ENCODE measurements at places on chromosomes 1 and 21.

DNA sequence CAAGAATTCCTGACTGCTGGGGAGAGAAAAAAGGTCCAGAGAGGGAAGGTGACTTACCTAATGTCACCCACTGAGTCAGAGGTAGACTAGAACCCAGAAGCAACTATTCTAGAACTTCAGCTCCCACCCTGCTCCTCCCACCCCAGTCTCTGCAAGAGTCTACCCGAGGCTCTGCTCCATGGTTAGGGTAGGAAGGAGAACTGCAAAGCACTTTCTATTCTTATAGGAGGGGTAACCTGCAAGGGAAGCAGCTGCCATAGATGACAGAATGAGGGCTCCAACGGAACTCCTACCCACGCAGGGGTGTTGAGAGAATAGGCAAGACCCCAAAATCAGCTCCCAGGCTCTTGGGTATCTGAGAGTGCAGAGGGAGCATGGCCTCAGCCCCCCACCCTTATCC is 4.3 kb downstream of the SLC9A1 start:
- DNase-seq: no peak

GRCh38 chr1:19725606-19726005 is 60.9 kb downstream of the HTR6 start:
- DNase-seq: no peak

DNA sequence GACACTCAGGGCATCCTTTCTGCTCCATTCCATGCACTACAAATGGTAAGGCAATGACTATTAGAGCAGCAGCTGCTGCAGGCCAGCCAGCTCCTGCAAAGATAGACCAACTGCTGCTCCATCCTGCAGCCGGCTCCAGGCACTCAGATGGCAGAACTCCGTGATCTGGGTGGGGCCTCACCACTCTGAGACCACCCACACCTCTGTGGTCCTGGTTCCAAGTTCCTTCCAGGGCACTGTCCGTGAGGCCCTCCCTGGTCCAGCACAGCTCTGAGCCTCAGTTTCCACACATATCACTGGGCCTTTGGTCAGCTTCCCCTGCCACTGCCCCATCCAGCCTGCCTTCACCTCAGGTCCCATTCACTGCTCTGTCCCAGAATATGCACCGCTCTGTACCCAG is 114.7 kb downstream of the DMRTB1 start:
- DNase-seq: no peak

DNA sequence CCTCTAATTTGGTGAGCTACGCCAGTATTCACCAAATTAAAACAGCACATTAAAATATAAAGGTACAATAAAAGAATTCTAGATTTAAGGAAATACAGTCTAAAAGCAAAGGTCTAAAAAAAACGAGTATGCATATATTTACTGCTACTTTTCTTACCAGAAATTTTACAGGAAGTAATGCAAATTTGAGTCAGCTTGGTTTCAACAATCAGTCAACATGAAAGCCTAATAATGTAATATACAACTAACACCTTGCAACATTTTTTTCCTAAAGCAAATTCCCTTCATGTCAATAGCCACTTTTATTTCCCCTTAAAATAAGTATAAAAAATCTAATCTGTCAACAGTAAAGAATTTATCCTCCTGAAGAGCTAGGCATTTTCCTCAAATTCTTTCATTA is 11.9 kb downstream of the PTP4A2 start:
- no peak for DNase-seq

DNA sequence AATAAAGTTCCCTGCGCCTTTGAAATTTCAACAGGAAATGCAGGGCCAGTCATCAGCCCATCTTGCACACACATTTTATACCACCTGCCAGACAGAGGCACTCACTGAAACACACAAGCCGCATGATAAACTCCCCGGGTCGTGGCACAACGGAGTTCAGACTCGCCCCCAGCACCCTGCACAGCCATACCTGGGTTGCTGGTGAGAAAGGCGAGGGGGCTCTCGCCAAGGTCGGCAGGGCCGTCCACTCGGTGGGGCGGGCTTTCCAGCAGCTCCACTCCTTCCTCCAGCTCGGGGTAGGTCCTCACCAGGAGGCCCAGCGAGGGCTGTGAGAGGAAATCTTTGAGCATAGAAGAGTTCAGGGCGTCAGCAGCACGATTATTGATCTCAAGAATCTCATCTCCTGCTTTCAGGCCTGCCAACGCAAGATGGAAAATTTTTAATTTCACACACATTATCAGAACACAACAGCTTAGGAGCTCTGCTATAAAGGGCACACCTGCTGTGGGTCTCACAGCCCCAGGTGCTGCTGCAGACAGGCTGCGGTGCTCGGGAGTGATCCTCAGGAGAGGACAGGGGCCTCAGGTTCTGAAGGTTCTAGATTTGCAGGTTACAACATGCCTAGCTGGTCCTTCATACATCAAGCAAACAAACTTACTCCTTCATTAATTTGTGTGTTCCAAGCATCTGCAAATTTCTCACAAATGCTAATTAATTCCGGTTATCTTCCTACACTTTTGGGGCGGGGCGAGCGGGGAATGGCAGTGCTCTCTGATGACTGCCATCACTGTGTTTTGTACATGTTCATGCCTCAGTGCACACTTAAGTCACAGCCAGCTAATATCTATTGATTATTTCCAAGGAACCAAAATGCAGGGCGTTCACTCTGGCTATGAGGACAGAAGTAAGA is 144.2 kb upstream of the KRTAP19-8 start:
- DNase-seq: no peak

GRCh38 chr1:93081716-93082115 is 2.6 kb downstream of the MTF2 start:
- DNase-seq: no peak

DNA sequence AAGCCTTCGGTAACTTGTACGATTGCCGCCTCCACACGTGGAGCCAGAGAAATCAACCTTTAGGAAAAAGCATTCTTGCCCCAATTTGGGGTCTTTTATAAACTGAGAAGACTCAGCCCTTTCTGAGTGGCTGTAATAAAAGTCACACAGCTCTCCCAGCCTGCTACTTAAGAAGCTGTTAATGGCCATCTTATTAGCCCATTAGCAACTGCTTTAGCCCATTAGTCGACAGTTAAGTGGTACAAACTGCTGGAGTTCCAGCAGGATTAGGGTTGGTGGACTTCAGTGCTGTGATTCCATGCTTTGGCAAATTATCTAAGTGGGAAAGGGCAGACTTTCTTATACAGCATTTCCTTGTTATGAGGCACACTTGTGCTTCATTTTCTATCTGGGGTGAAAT is 461.3 kb downstream of the RPS6KC1 start:
- no peak for DNase-seq

- DNase-seq: no peak
Measured at GRCh38 chr1:67747671-67748546, 62.9 kb downstream of the GADD45A start.

DNA sequence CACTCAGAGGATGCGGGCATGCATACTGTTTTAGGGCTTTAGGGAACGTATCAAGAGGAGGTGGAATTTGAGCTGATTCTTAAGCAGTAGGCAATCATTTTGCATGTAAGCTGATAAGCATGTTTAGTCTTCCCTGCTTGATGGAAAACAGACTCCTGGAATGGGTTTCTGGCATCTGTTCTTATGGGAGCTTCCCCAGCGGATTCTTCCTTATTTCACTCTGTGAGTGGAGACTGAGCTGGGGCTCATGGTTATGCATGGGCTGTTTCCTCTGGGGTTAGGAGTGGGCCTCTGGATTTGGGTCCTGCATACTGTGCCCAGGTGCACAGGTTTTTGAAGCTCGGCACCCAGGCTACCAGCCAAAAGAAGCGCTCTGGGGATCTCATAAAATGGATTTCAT is 93.4 kb downstream of the DIRAS3 start:
- no peak for DNase-seq

DNA sequence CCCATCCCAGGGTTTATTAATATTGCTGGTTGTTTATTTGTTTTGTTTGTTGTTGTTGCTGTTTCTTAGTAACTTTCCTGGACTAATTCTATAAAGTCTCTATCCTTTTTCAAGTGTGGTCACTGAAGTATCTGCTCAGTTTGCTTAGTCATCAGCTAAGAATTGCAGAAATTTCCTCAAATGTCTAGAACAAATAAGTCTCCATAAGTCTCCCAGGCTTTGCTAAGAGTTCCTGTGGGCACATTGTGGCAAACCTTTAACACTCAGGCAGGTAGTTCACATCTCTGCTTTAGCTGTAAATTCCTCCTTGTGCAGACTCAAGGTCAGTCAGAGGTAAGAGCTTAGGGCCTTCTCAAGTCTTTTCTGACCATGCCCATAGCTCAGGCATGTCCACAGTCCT is 38.9 kb upstream of the C1orf185 start:
- no peak for DNase-seq

GRCh38 chr1:86704972-86705664 is 742 bp downstream of the SH3GLB1 start:
- peak; percentile 64 for DNase-seq

- DNase-seq: no peak
Measured at GRCh38 chr1:54396261-54396933, 9.8 kb downstream of the SSBP3 start.
